Activated T-helper 1 cell treated with Interleukin-2 at 50 U/mL for 16 hours (primary cell): ENCODE measurements at places on chromosomes 1 and 21.

DNA sequence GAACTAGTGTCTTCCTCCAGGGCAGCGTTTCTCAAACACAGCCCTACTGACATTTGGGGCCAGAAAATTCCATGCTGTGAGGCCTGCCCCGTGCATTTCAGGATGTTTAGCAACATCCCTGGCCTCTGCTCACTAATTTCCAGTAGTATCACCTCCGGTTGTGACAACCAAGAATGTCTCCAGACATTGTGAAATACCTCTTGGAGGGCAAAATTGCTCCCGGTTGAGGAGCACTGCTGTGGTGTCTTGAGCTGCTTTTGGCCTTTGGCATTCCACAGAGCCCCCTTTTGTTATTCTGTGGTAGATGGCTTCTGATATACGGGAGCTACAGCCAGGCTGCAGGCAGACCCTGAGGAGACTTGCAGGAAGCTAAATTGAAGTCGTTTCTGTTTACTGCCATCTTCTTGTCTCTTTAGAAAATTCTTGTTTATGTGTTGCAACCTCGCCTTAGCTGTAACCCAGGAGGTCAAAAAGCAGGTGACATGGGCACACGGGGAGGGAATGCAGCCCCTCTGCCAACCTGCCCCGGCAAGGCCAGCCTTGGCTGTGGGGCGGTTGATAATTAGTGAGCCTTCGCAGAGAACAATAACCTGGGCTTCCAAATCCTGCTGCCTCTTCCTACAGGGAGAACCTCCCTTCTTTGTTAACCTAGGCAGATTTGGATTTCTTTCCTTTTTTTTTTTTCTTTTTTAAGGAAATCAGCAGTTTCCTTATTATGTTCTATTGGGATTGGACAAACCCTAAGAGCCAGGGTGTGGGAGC, 74.7 kb upstream of the AKT3 start:
- DNase-seq = no peak

GRCh38 chr1:217554849-217555248, 76.0 kb downstream of the GPATCH2 start:
- no peak for DNase-seq

DNA sequence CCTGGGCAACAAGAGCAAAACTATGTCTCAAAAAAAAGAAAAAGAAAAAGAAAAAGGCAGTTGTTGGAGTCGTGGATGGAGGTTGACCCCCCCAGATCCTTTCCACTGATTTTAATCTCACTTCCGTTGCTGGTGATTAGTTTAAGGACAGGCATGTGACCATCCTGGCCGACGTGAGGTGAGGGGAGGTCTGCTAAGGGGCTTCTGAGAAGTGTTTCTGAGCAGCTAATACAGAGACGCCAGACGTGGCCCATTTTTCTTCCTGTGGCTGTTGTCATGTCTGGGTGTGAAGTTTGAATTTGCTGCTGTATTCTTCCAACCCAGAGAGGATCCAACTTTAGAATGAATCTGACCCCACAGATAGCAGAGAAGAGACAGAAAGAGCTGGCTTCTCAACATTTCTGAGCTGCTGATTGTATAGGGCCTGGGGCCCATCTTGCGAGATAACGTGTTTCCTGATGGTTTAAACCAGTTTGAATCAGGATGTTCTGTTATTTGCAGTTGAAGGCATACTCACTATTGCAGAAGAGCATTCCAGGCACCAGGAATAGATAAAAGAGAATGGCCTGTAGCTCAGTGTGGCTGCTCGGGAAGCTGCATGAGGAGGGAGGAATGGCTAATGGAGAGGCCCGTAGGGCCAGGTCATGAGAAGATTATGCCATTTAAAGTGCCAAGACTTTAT, 22.8 kb upstream of the SSBP3 start:
- DNase-seq = no peak

- no peak for DNase-seq
Measured at GRCh38 chr21:37758982-37759381, 157.3 kb downstream of the KCNJ6 start.

DNA sequence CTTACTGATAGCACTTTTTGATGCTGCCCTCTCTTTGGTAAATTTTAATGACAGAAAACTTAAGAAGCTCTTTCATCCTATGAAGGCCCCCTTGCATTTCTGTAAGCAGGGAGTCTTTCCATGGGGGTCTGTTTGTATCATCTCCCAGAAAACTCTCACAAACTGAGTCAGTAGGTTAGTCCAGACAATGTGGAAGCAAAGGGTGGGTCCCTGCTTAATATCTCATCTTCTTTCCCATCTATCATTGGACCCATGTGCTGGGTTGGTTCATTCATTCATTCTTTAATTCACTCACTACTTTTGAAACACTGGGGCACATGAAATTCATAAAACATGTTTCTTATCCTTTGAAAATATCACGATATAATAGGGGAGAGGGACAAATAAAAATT, 164.3 kb downstream of the NTMT2 start:
- DNase-seq = no peak

- DNase-seq = no peak
Measured at GRCh38 chr1:206833106-206833680, 32.2 kb upstream of the IL20 start.

DNA sequence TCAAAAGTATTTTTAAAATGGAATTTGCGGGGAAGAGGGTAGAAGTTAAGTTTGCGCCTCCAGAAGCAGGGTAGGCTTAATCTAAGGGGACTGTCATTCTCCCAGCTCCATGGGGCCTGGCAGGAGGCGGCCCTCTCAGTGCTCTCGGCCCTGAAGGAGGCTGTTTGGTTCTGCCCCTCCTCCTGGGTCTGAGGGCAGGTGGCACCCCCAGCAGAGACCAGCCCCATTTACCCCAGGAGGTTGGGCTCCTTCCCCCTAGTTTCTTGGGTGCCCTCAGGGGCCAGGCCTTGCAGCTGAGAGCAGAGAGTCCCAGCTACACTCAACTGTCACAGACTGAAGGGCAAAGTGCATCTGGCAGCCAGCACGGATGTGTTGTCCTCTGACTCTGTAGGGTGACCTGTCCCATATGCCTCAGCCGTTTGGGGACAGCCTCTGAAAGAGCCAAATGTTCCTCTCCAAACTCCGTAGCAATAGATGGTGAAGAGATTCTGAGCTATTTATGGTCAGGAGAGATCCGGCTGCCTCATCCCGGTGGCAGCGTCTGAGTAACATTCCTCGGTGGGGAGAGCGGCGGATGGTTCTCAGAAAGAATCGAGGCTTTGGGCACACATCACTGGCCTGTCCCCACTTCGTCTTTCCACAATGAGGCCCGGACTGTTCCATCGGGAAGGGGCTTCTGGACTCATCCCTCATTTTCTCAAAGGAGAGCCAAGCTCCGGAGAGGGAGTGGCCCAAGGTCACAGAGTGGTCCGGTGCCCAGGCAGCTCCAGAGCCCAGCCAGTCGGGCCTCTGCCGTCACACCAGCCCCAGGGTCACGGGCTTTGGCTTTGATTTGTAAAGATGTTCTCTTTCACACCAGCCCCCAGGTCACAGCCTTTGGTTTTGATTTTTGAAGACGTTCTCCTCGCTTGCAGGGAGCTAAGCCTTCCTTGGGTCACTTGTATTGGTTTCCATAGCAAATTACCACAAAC, 424.2 kb upstream of the VAMP3 start:
- no peak for DNase-seq

GRCh38 chr1:23867542-23867894, 572 bp downstream of the FUCA1 start:
- DNase-seq = no peak

GRCh38 chr1:220249522-220249921, 22.7 kb downstream of the RAB3GAP2 start:
- DNase-seq = no peak

- DNase-seq = no peak
Measured at GRCh38 chr21:17690078-17690494, 77.4 kb upstream of the BTG3 start.

- DNase-seq = no peak
Measured at GRCh38 chr1:176885751-176886150, 278.8 kb downstream of the ASTN1 start.

DNA sequence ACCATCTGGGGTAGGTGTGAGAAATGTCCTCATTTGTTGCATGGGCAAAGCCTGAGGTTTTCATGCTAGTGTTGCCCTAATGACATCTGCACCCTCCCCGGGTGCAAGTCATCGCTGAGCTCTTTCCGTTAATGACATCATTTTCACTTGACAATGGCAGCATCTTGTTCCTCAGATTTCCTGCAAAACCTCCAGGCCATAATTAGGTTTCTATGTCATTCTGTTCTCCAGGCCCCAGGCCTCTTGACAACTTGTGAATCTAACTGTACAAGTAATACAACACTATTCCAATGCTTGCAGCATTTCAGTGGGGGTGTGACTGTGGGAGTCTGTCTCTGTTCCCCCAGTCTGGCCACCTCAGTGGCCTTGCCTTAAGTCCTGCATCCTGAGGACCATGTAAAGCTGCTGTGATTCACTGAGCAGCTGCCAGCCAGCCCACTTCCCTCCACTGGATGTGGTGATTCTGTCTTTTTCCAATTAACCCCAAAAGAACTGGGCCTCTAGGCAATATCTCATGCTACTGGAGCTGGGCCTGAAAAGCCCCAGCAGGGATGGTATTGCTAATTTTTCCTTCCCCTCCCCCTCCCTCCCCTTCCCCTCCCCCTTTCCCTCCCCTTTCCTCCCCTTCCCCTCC, 22.8 kb downstream of the RAB7B start:
- DNase-seq = no peak

- no peak for DNase-seq
Measured at GRCh38 chr1:77412820-77413530, 131.2 kb downstream of the AK5 start.

DNA sequence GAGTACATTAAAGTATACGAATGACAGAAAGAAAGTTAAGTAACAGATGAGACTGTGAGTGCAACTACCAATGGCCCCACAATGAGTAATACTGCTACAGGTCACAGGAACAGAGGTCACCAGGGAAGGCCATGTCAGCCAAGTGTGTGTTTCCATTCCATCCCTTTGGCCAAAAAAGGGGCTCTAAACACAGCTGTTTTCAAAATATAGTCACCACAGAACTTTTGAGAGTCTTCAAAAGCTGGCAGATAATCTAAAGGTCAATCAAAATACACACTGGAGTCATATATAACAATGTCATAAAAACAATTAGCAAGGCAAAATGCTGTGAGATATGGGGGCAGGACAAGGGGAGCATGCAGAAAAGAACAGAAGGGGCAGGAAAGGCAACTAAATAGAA, 10.2 kb downstream of the USP24 start:
- DNase-seq = no peak

DNA sequence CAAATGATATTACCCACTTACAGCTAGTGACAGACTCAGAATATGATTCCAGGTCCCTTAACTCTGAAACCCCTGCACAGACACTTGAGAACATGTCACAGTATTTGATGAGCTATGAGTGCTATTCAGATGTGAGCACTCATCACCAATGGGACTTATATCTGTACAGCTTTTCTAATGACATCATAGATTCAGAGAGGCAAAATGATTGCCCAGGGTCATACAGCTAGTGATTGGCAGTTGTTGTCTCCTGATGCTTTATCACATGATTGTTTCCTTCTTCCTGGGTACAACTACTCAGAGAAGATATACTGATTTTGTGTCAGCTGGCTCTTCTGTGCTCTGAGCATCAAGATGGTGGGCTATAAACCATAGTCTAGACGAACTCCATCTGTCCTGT, 428.0 kb upstream of the BEND5 start:
- no peak for DNase-seq

GRCh38 chr1:147585640-147586383, 44.5 kb downstream of the BCL9 start:
- DNase-seq = no peak

- no peak for DNase-seq
Measured at GRCh38 chr1:67536957-67537666, 106.9 kb upstream of the SERBP1 start.

GRCh38 chr1:181250038-181250437, 161.5 kb downstream of the IER5 start:
- DNase-seq = no peak

DNA sequence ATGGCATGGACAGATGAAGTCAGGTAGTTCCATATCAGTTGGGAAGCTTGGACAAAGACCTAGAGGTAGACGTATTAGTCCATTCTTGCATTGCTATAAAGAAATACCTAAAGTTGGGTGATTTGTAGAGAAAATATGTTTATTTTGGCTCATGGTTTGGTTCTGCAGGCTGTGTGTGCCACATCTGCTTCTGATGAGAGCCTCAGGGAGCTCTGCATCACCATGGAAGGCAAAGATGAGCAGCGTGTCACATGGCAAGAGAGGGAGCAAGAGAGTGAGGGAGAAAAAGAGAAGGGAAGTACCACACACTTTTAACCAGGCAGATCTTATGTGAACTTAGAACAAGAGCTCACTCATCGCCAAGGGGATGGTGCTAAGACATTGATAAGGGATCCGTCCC, 9.0 kb downstream of the TSACC start:
- no peak for DNase-seq
